ENCODE measurements at places on chromosomes 6 and 20.

DNA sequence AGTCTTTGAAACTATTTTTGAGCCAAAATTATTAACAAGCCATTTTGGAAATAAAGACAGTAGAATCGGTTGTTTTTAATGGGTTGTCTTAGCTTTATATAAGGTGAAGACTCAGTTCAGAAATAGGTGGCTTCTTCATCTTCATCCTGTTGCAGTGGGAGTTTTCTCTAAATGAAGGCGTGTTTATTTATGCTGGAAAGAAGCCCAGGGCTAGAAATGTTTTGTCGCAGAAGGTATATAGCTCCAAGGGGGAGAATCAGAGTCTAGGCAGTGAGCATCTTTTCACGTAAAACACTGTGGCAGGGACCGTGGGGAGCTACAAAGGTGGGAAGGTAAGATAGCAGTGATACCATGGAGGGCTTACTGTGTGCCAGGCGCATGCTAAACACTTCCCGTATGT is 34.3 kb downstream of the FARS2 start:
- DNase-seq: no peak

DNA sequence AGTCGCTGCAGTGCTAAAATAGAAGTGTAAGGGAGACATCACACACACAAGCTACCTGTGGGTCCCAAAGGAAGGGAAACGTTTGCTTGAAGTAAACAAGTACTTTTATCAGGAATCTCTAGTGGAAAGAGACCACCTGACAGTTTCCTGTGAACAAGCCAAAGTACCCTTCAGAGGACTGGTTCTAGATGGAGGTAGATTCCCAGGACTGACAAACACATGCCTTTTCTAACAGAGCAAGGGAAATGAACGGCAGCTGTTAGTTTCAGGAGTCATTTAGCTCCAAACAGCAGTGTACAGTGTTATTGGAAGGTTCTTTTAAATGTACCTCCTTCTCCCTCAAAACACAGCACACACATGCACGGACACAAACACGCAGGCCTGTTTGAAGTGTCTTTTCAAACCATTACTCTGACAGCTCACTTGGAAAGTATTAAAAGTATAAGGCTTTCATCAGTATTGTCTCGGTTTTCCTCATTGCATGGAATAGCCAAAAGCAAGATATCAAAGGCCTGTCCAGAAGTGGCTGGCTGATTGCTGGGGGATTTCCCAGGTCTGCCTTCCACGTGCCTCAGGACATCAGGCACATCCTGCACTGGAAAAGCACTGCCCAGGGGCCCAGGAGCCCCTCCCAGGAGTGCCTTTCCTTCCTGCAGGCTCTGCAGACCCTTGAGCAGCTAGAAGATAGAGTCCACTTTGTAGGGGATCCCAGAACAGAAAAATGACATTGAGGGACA is 393.2 kb upstream of the SOX4 start:
- no peak for DNase-seq

- DNase-seq: no peak
Measured at GRCh38 chr20:10271494-10272219, 53.0 kb downstream of the SNAP25 start.

GRCh38 chr6:92559003-92559402 is 860.4 kb downstream of the EPHA7 start:
- DNase-seq: no peak

GRCh38 chr6:24822696-24823095 is 24.0 kb upstream of the ARMH2 start:
- DNase-seq: no peak

- DNase-seq: peak; percentile 45
Measured at GRCh38 chr20:52191132-52191915, at the start of gene ZFP64. TSS of gene ZFP64 (minus strand) at chr20:52191779. CDS start at chr20:52191636, 143 bp downstream.

- no peak for DNase-seq
Measured at GRCh38 chr20:57702091-57702490, 7.7 kb downstream of the PMEPA1 start.

- DNase-seq: no peak
Measured at GRCh38 chr20:48222595-48223180, 437.4 kb upstream of the SULF2 start.

DNA sequence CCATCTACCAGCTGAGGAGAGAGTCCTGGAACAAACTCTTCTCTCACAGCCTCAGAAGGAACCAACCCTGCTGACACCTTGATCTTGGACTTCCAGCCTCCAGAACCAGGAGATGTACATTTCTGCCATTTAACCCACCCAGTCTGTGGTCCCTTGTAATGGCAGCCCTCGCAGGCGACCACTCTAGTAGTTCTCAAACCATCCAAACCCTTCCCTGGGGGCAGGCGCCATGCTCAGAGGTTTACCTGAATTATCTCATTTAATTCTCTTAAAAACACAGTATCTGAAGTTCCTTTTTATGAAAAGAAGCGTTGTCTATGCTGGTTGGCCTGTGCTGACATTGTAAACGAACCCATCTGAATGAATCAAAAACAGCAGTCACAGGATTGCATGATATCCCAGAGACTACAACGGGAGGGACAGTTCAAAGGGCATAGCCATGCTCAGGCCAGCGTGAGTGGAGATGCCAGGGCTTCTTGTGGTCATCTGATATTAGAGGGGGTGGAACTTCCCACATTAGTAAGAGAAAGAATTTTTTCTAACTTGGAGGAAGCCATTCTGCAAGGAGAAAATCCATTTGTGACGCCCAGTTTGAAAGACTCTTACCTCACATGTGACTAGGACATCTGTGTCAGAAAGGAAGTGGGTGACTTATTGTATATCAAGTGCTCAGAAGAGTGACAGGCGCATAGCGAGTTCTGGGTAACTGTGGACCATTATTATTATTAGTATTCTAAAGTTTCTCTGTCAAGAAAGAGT is 17.2 kb upstream of the TAGAP start:
- DNase-seq: no peak

Measured in stimulated activated CD4-positive, alpha-beta T cell treated with anti-CD3 and anti-CD28 coated beads, Interleukin-1b, Interleukin-23, amount 100 ng/mL, for 1 hour (primary cell).